GM12864 (cell line): ENCODE measurements at places on chromosomes 2 and 18.

GRCh38 chr2:237227592-237228280 lies 142.0 kb downstream of the COPS8 start:
- DNase-seq, result no peak

- no peak for DNase-seq
Measured at GRCh38 chr18:74856434-74856833, 258.8 kb downstream of the ZNF407 start.

GRCh38 chr2:224938651-224939182 lies 103.6 kb downstream of the DOCK10 start:
- DNase-seq, result no peak

DNA sequence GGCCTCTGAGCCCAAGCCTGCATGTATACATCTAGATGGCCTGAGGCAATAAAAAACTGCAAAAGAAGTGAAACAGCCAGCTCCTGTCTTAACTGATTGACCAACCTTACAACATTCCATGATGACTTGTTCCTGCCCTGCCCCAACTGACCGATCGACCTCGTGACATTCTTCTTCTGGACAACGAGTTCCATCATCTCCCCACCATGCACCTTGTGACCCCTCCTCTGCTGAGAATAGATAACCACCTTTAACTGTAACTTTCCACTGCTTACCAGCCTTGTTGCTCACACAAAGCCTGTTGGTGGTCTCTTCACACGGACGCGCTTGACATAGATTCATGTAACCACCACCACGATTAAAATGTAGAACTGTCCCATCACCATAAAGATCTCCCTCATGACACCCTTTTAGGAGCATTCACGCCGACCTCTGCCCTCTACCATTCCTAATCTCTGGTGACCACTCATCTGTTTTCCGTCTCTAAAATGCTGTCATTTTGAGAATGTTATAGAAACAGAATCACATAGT lies 120.1 kb upstream of the REV1 start:
- no peak for DNase-seq

- DNase-seq, result no peak
Measured at GRCh38 chr2:186281726-186282125, 204.3 kb upstream of the ZC3H15 start.

GRCh38 chr2:136213836-136214235 lies 95.9 kb upstream of the CXCR4 start:
- no peak for DNase-seq

GRCh38 chr2:86807468-86808275 lies 17.0 kb upstream of the CD8A start:
- DNase-seq, result no peak

DNA sequence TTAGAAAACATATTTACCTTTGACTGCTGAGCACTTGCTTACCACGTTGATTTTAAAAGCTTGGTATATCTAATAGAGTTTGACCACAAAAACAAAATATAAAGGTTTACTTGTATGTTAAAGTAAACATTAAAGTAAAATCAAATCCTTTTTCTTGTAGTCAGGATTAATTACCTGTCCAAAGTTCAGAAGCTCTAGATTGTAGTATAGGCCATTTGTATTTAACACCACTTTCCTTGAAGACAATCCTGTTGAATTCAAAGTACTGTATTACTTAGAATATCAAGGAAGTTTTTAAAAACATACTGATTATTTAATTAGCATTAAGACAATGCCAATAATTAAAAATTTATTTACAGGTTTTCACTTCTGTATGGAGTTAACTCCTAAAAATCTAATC lies 53.0 kb downstream of the PGAP1 start:
- DNase-seq, result no peak

DNA sequence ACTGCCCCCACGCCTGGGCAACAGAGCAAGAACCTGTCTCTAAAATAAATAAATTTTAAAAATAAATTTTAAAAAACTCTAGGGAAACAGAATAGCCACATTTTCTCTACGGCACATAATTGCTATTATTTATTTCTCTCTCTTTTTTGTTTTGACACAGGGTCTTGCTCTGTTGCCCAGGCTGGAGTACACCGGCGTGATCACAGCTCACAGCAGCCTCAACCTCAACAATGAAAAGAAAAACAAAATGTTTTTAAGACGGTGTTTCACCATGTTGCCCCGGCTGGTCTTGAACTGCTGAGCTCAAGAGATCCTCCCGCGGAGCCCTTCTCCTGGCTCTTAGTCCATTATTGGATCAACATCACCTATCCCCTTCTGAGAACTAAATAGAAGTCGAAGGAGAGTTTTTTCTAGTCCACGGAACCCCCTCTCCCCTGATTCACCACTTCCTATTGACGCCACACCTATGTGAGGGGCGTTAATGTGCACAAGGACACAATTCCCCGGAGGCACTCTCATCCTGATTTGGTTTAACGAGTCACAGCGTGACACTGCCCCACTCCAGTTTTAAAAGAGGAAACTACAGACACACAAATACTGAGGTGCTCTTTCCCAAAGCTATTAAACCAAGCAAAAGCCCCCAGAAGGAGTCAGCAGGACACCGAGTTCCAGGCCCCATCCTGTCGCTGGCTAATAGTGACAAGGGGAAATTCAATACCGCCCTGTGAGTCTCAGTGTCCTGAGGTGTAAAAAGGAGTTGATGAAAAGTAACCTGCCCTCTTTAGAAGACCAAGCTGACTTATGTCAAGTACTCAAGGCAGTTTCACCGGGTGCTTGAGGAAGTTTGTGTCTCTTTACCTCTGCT lies 1.1 kb downstream of the NPC1 start:
- DNase-seq, result no peak

GRCh38 chr2:12504443-12504842 lies 212.3 kb upstream of the TRIB2 start:
- no peak for DNase-seq
